Cerebellum (tissue), 4 donors: ENCODE measurements at places on chromosomes 7 and 10. TPM values are rescaled to one million over a fixed set of nuclear protein-coding genes. Genes with fewer than 3 reads are reported as not detected.

ANXA8L1 gene
- total RNA-seq, result not detected

GRCh38 chr7:12783421-12784095, 96.1 kb downstream of the ARL4A start:
- no peak for DNase-seq

PAPSS2 gene
- total RNA-seq, result 4.4 TPM

DNA sequence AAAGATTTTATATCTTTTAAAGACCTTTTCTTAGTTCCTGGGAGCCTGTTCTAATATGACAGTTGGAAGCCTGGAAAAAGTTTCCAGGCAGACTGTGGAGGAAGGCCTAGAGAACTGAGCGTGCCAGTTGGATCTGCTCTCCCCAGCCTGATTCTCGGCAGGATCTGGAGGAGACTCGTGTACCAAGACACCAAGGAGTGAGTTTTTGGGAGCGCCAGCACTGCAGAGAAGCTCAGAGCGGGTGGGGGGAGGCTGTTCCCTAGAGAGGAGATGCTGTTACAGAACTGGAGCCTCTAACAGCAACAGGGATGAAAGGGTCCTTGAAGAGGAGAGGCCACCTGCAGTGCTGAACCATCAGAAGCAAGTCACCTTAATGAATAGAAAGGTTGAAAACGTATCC, 52.9 kb downstream of the LYZL2 start:
- DNase-seq, result no peak

DNA sequence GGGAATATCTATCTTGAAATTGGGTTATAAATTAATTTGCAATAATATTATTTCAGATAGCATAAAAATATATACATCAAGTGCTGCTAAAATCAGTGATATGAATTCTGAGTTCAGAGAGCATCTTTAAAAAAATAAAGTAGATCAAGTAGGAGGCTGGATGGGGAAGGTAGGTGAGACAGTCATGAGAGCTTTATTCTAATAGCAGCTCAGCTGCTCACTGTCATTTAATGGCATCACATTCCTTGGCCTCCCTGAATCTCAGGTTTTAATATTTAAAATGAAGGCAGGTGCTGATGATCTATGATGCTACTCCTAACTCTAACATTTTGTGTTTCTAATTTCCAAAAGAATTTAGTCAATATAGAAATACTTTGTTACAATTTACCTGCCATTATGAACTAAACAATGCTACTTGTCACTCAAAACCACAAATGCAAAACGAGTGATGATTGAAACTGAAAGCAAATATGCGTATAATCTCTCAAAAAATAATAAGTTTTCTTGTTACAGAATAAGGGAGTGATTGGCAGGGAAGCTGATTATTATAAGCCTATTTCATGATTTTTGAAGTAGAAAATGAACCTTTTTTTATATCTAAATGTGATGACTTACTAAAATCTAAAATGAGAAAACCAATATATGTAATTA, 147.6 kb upstream of the CSTF2T start:
- DNase-seq, result no peak
